ENCODE measurements at places on chromosomes 7 and 10.

- DNase-seq = no peak
Measured at GRCh38 chr10:121910673-121911420, 17.0 kb downstream of the ATE1 start.

DNA sequence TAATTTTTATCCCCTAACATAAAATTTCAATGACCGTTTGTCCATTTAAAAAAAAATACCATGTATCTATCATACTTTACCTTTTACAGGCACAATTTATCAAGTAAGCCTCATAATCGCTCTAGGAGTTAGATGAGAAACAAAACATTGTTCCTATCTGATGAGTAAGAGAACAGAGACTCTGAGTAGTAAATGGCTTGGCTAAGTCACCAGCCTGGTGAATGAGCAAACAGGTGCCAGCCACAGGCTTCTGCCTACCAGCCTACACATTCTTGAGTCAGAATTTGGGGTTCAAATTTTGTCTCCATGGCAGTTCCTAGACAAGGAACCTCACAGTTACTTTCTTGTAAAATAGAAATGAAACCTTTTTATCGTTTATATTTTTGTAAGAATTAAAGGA, 235.4 kb downstream of the HGF start:
- no peak for DNase-seq

GRCh38 chr7:131103997-131104396, 223.7 kb upstream of the MKLN1 start:
- no peak for DNase-seq

GRCh38 chr7:156158693-156159092, 346.4 kb upstream of the SHH start:
- DNase-seq = no peak

GRCh38 chr7:6615723-6616555, 529 bp downstream of the ZNF853 start:
- peak; percentile 24 for DNase-seq

DNA sequence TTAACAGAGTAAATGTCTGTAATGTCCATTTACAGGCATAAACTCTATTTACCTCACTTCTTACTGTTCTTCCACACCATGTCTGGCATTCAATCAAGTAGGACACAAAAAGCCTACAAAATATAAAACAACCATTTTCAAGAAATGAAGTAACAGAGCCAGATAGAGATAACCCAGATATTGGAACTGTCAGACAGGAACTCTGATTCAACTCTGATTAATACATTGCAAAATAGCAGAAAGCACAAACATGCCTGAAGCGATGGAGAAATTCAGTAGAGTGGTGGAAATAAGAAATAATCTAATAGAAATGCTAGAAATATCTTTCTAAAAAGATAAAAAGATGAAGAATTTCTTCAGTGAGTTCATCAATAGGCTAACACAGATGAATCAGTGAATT, 964.4 kb downstream of the PCDH15 start:
- no peak for DNase-seq

- no peak for DNase-seq
Measured at GRCh38 chr7:49639808-49640207, 133.6 kb upstream of the VWC2 start.

GRCh38 chr7:135348493-135348892, 114.9 kb downstream of the STRA8 start:
- no peak for DNase-seq

GRCh38 chr10:75122505-75122904, 11.0 kb downstream of the SAMD8 start:
- no peak for DNase-seq

GRCh38 chr10:129253161-129253864, 213.7 kb upstream of the MGMT start:
- no peak for DNase-seq

DNA sequence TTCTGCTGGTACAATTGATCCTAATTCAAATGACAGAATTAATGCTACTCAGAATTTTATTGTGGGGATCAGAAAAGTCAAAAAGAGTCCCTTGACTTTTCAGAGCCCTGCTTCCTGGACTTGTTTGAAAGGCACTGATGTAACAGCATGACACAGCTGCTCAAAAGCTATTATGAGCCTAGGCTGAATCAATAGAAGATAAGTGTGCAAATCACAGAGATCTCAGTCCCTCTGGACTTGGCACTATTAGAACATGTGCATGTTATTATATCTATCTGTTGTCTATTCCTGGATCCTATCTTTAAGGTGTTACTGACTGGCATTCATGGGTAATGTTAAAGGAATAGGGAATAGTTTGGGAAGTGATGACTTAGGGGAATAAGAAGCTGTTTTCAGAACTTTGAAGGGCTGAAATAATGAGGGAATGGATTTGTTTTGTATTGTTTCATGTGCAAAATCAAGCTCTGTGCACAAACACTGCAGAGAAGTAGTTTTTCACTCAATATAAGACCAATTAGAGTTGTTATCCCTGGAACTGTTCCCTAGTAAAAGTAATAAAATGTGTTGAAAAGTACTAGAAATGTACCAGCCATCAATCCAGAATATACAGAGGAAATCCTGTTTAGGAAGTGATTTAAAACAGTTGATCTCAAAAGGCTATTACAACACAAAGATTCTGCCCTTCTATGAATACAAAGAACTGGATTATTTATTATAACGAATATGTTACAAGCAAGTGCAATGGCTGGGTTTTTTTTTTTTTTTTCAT, 814.9 kb upstream of the C7orf33 start:
- DNase-seq = no peak

DNA sequence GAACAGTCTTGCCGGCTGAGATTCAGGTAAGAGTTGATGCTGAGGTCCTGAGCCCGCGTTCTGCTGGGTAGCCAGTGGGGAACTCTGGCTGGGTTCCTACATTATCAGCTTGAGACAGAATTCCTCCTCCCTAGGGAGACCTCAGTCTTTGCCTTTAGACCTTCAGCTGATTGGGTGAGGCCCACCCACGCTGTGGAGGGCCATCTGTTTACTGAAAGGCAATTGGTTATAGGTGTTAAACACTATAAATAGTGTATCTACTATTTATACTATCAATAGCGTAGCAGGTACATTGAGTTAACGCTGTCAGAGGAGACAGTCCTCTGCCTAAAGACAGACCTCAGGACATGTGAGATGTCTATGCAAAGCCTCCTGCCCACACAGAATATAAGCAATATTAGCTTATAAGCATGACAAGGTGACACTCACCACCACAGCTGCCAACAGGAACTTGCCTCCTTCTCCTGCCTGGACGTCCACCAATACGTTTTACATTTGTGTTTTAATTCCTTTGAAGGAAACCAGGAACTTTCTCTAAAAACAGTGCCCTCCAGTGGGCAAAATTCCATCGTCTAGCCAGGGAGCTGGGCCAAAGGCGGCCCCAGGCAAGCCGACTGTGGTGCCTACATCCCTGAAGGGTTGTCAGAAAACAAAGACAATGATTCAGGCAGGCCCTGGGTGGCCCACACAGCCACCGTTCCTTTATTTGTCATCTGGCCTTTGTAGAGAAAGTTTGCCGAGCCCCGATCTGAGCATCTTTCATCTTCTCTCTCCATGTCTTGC, 58.8 kb downstream of the INSIG1 start:
- DNase-seq = peak; percentile 18

DNA sequence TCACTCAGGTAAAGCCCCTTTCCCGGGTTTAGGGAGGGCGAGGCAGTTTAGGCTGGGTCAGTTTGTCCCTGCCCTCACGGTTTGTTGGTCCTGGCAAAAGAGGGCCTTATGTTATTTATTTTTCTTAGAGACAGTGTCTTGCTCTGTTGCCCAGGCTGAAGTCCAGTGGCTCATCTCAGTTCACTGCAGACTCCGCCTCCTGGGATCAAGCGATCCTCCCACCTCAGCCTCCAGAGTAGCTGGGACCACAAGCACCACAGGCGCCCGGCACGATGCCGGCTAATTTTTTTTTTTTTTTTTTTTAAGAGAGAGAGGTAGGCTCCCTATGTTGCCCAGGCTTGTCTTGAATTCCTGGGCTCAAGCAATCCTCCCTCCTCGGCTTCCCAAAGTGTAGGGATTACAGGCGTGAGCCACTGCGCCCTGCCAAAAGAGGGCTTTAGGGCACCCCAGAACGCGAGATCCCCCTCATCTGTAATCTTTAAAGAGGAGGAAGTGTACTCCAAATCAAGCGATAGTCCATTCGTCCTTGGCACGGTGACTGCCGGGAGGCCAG, 626 bp upstream of the BMS1 start:
- DNase-seq = peak; percentile 10

GRCh38 chr10:25036381-25036780, 20.0 kb downstream of the THNSL1 start:
- no peak for DNase-seq

DNA sequence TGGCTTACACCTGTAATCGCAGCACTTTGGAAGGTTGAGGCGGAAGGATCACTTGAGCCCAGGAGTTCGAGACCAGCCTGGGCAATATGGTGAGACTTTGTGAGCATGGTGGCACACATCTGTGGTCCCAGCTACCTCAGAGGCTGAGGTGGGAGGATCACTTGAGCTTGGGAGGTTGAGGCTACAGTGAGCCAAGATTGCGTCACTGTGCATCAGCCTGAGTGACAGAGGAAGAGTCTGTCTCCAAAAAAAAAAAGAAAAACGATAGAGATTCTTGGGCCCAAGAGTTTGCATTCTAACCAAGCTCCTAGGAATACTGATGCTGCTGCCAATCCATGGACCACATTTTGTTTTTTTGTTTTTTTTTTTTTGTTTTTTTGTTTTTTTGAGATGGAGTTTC, 12.1 kb downstream of the MYOZ1 start:
- no peak for DNase-seq

GRCh38 chr7:27151931-27152815, at the start of gene HOXA3:
Gene HOXA3 (minus strand): TSS chr7:27152583. CDS start chr7:27110640, 41,943 bp downstream.
- DNase-seq = no peak

GRCh38 chr7:77753173-77753572, 45.1 kb downstream of the TMEM60 start:
- no peak for DNase-seq

- no peak for DNase-seq
Measured at GRCh38 chr10:118596426-118597124, 1.1 kb upstream of the PRLHR start.

DNA sequence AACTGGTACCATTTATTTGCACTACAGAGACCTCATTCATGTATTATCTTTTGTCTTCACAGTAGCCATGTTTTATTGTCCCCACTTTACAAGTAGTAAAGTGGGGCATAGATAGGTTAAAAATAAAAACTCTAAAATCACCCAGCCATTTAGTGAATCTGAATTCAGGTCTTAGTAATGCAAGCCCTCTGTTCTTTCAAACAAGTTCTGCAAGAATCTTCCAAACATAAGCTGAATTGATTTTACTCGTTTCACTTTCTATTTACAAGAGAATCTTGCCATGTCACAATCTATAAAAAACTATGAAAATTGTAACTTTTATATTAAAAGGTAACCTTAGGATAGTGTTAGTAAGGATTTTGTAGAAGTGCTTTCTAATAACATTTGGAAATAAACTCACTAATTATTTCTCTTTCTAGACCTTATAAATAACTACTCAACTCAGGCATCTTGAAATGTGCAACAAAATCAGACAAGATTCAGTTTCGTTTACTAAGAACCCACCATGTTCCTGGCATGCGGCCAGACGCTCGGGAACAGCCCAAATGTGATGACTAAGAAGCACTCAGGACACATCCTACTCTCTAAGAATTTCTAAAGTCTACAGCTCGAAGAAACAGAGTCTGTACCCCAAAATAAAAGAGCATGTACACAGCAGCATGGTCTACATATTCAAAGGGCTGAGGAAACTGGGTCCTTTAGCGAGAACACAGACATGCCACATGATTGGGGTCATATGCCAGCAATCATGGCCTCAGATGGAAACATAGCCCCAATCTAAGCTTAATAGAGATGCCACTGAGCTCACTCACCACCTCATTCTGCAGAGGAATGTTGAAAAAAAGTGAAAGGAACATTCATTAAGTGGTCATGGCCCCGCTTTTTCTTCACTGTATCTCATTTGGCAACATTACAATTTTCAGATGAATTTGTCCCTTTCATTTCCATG, 167.6 kb downstream of the AMPH start:
- peak; percentile 83 for DNase-seq

GRCh38 chr7:6479067-6479466, 31.3 kb upstream of the DAGLB start:
- DNase-seq = peak; percentile 9

DNA sequence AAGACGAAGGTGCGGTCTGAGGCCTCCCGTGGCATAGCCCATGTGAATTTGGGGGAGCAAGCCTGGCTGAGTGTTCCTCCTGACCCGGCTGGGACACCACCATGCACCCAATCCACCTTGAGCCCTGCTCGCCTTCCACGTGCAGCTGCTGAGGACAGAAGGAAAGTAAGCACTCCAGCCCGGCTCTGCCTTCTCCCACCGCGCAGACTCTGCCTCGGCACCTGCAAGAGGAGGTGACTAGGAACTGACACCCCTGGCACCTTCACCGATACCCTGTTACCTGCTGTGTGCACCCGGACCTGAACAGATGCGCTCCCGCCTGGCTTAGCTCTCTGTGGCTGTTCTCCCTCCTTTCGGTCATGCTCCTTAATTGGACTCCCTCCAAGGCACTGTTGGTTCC, 57.0 kb upstream of the OPN4 start:
- no peak for DNase-seq

- no peak for DNase-seq
Measured at GRCh38 chr7:45256775-45257174, 99.2 kb downstream of the RAMP3 start.

GRCh38 chr10:98316170-98316569, 48.2 kb upstream of the LOXL4 start:
- DNase-seq = no peak

DNA sequence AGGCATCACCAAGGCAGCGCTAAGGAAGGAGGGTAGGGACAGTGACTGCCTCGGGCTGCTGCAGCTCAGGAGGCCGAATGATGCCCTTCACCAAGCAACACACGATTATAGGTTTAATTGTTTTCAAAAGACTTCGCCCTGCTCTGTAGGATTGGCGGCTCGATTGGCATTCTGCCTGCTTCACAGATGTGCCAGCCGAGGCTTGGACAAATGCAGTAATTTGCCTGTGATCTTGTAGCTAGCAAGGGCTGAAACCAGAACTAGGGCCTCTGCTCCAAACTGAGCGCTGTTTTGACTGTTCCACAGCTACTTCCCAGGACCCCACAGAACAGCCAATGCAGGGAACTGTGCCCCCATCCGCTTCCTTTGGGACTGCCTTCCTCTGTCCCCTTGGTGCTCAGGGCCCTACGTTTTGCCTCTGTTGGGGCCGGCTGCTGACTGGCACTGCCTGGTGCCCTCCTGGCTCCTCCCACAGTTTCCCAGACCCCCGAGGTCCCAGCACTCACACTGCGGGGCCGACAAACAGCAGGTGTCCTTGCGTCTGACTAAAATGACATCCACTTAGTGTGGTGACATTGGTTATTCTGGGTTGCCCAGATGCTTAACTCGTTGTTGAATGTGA, 62.6 kb upstream of the EN2 start:
- DNase-seq = no peak

DNA sequence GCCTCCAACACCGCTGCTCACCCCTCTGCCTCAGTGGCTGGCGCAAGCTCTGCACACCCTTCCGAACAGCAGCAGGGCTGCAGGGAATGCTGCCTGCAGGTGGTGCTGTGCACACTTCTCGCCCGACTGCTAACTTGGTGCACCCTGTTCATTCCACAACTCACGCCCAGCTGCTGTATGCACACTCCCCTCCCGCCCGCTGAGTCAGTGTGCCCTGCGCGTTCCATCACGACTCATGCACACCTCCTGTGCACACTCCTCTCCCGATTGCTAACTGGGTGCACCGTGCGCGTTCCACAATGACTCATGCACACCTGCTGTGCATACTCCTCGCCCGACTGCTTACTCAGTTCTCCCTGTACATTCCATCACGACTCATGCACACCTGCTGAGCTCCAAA, 21.5 kb downstream of the ADARB2 start:
- no peak for DNase-seq
